ENCODE measurements at places on chromosomes 7 and 10. TPM values are rescaled to one million over a fixed set of nuclear protein-coding genes. Genes with fewer than 3 reads are reported as not detected.

Gene AS3MT
- total RNA-seq, result 0.45 TPM

Gene CPA1
- total RNA-seq, result not detected

Gene ZNF25
- total RNA-seq, result 5.2 TPM

Gene WNT8B
- total RNA-seq, result not detected

- no peak for DNase-seq
- H3K27ac ChIP-seq, result no peak overlapping the region
- H3K36me3 ChIP-seq, result no peaks in the 10 kb centered on the region
- H3K4me1 ChIP-seq, result peaks cover 20% of the 10 kb centered on the region
- H3K4me3 ChIP-seq, result no peak overlapping the region
Observed at GRCh38 chr7:47693216-47693615, 111.3 kb upstream of the TNS3 start.

DNA sequence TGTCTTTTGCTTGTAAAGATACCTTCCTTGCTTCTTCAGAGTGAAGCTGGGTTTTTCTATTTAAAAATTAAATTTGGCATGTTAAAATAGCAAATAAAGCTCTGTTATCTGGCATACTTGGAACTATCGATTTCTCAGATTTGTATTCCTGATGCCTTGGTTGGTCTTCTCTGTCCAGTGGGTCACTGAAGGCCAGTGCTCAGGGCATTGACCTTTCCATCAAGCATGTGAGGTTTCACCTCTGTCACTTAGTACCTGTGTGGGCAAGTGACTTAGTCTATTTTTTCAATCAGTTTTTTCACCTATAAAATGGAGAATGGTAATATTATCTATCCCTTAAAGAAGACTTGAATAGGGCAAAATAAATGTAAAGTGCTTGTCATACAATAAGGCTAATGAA, 311.3 kb downstream of the BICC1 start:
- DNase-seq, result no peak
- H3K27me3 ChIP-seq, result no peaks in the 10 kb centered on the region
- H3K4me1 ChIP-seq, result peaks cover 24% of the 10 kb centered on the region
- H3K27ac ChIP-seq, result no peak overlapping the region
- no peak overlapping the region for H3K4me3 ChIP-seq

- no peak for DNase-seq
- H3K4me1 ChIP-seq, result peaks cover 5% of the 10 kb centered on the region
- no peak overlapping the region for H3K27ac ChIP-seq
- no peaks in the 10 kb centered on the region for H3K27me3 ChIP-seq
Observed at GRCh38 chr10:110212119-110213006, 5.0 kb downstream of the MXI1 start.

DNA sequence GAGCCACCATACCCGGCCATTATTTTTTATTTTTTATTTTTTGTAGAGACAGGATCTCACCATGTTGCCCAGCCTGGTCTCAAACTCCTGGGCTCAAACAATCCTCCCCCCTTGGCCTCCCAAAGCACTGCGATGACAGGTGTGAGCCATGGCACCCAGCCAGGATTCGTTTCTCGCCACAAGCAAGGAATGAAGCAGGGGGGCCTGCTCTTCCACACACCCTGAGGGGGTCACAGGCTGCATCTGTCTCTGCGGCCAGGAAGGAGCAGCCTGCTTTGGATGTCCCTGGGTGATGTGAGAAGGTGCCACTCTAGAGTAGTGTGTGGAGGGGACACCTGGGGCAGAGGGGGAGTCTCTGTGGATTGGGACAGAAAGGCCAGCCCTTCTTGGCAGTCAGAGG, 61.3 kb upstream of the TNRC18 start:
- H3K27me3 ChIP-seq, result no peaks in the 10 kb centered on the region
- peaks cover 39% of the 10 kb centered on the region for H3K36me3 ChIP-seq
- no peak for DNase-seq
- peaks cover 12% of the 10 kb centered on the region for H3K4me1 ChIP-seq
- H3K4me3 ChIP-seq, result no peak overlapping the region

DNA sequence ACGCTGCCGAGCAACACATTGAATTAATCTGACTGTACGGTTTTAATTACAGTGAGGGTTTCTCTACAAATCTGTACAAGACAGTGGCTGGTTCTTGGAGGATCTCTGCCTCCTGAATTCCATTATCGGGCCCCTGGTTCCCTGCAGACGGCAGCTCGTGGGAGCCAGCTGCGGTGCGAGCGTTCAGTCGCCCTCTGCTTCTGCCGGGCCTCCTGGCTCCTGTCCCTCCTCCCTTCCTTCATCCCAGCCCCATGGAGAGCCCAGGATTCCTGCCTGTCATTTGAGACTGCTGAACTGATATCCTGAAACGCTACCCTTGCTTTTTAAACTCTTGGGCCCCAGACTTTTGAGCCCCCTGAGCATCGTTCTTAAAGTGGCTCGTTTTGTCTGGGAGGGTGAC, 6.6 kb upstream of the DLX6 start:
- no peak for DNase-seq
- peaks cover 2% of the 10 kb centered on the region for H3K36me3 ChIP-seq
- no peak overlapping the region for H3K4me3 ChIP-seq
- no peaks in the 10 kb centered on the region for H3K27me3 ChIP-seq
- H3K27ac ChIP-seq, result no peak overlapping the region
- H3K4me1 ChIP-seq, result no peaks in the 10 kb centered on the region

DNA sequence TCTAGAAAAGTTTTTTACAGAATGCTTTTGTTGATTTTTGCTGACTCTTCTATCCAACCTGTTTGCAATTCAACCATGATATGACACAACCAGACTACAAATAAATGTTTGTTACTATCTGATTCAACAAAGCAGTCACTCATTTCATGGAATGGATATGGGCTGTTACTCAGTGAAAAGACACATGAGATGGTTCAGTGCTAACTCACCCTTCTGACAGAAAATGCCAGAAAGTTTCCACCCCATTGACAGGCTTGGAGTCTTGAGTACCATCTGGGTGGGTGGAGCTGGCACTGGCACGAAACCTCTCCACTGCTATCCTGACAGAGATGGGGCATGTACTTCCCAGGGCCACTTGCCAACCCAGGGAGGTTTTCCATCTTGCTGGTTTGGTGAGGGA, 39.5 kb downstream of the RBM28 start:
- no peaks in the 10 kb centered on the region for H3K4me1 ChIP-seq
- no peak overlapping the region for H3K4me3 ChIP-seq
- H3K27me3 ChIP-seq, result no peaks in the 10 kb centered on the region
- peaks cover 39% of the 10 kb centered on the region for H3K36me3 ChIP-seq

DNA sequence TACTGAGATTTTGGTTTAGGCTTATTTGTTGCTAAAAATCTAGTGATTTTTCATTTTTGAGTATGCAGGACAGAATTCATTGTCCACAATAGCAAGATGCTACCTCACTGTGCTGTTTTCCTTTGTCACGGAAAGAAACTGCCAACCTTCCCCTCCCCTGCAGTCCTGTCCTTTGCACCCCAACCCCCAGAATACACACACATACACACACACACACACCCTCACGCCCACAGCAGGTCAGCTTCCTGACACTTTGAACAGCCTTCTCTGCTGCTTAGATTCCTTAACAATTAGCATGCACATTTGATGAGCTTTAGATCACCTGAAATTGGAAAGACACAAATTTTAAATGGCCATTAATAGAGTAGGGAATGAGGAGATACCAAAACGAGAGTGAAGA, 32.1 kb downstream of the ARMC3 start:
- H3K4me1 ChIP-seq, result no peaks in the 10 kb centered on the region
- no peaks in the 10 kb centered on the region for H3K36me3 ChIP-seq
- H3K27ac ChIP-seq, result no peak overlapping the region
- H3K4me3 ChIP-seq, result no peak overlapping the region
- no peaks in the 10 kb centered on the region for H3K27me3 ChIP-seq
- no peak for DNase-seq

DNA sequence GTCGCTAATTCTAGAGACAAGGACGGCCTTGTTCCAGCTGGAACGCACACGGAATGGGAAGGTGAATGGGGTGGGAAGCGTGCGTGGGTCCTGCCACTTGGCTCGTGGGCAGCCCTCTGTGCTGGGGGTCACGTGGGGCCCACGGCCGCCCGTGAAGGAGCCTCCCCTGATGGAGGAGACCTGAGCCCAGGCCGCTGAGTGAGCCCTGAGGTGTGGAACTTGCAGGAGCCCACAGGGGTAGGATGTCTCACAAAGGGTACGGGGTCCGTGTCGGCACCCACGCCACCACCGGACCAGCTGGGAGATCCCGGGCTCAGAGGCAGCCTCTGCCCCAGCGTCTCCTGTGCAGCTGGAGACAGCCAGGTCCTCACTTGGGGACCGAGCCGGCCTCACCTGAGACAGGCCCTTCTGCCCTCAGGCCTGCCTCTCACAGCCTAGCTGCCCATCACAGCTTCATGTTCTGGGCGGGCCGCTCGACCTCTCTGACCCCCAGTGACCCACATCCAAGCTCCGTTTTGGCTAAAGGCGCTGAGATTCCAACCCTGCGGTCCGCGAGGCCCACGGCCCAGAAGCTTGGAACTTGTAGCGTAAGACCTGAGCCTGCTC, 84.8 kb downstream of the FOXL3 start:
- peaks cover 2% of the 10 kb centered on the region for H3K4me1 ChIP-seq
- no peak overlapping the region for H3K27ac ChIP-seq
- H3K36me3 ChIP-seq, result no peaks in the 10 kb centered on the region
- DNase-seq, result no peak
- no peak overlapping the region for H3K4me3 ChIP-seq

- H3K27me3 ChIP-seq, result no peaks in the 10 kb centered on the region
- H3K36me3 ChIP-seq, result no peaks in the 10 kb centered on the region
- no peak overlapping the region for H3K27ac ChIP-seq
- no peak overlapping the region for H3K4me3 ChIP-seq
Observed at GRCh38 chr7:146736446-146737190, 620.0 kb downstream of the CNTNAP2 start.

Measured in SJSA1 (cell line).